ENCODE measurements at places on chromosomes 7 and 10.

DNA sequence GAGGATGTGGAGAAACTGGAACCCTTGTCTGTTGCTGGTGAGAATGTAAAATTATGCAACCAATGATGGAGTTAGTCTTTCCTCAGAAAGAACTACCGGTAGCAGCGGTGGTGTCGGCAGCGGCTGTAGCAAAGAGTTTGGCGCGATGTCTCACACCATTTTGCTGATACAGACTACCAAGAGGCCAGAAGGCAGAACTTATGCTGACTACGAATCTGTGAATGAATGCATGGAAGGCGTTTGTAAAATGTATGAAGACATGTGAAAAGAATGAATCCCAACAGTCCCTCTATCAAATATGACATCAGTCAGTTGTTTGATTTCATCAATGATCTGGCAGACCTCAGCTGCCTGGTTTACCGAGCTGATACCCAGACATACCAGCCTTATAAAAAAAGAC lies 10.6 kb downstream of the CLEC2L start:
- no peak for DNase-seq

- DNase-seq: no peak
Observed at GRCh38 chr10:86967481-86967941, 771 bp upstream of the ADIRF start.

DNA sequence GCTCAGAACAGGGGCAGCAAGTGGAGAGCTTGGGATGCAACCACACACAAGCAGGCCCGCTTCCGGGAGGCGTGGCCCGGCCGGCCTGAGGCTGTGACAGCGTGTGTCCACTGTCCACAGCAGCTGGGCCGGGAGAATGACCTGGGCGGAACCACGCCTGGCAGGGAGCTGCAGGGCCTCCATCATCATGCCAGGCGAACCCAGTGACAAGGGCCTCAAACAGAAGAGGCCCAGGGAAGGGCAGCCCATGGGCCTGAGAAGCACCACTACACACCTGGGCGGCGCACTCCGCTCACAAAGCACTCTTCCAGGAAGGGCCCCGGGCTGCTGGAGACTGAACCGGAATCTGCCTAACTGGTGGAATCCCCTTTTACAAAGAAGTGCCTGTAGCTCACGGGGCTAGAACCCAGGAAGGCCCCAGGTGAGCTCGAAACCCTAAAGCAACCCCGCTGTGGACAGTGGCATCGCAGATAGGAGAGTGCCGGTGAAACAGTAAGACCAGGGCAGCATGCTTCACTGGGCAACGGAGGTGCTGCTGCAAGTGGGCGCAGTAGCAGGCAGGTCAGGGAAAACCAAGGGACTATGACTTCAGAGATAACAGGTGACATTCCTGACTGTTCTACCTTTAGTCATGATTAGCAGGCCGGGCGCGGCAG lies 66.0 kb downstream of the MAD1L1 start:
- no peak for DNase-seq

GRCh38 chr7:78206769-78207168 lies 408.2 kb downstream of the PHTF2 start:
- no peak for DNase-seq

DNA sequence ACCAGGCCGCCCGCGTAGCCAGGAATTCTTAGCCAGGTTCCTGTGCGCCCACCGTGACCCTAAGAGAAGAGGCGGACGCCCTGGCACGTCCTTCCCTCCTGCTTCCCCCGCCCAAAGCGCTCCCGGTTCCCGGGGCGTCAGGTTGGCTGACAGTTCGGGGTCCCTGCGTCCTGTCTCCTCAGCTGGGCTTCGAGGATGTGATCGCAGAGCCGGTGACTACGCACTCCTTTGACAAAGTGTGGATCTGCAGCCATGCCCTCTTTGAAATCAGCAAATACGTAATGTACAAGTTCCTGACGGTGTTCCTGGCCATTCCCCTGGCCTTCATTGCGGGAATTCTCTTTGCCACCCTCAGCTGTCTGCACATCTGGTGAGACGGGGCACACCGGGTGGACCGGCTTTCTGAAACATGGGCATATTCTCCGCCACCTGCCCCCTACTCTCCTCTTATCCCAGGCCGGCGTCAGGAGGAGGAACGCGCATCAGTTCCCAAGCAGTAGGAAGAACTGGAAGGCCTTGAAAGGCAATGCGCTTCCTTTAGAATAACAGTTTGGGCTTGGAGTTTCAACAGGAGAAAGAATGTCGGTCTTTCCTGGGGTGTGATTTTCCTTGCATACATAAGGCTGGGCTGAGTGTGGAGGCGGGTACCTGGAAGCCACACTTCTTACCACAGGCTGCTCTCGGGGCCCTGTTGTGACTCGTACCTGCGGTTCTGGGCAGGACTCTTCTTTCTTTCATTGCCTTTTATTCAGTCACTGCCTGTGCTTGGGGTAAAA lies 728 bp downstream of the CAV2 start:
- DNase-seq: no peak

DNA sequence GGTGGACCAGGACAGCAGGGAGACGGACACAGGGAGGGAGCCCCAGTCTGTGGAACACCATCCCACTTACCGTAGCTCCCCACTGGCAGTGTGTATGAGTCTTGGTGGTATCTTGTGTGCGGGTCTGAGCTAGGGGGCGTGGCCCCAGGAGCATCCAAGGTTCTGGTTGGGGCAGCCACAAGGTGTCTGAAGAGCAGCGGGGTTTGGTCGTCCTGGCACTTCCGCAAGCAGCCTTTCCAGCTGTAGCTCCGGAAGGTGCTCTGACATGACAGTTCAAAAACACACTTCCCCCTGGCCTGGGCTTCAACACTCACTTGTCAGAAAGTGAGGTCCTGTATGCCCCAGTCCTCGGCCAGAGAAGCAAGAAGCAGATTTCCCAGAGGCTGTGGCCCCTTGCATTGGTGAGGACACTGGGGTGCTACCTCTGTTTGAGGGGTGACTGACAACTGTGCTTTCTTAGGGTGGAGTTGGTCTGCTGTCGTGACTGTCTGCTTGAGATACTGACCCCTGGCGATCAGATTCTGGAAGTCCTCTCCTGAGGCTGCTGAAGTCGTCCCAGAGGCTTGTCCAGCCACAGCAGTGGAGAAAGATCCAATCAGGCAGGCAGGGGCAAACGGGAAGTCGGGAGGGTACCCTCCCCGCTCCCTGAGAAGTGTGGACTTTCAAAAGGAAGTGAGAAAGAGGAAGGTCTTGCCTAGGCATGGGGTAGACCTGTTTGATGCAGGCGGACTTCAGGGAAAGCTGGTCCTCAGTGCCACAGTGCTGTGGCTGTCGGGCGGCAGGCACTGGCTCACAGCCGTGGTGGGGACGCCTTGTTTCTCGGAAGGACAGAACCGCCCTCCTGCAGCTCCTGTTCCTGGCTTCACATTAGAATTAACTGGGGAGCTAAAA lies 51.4 kb upstream of the PFKFB3 start:
- no peak for DNase-seq

DNA sequence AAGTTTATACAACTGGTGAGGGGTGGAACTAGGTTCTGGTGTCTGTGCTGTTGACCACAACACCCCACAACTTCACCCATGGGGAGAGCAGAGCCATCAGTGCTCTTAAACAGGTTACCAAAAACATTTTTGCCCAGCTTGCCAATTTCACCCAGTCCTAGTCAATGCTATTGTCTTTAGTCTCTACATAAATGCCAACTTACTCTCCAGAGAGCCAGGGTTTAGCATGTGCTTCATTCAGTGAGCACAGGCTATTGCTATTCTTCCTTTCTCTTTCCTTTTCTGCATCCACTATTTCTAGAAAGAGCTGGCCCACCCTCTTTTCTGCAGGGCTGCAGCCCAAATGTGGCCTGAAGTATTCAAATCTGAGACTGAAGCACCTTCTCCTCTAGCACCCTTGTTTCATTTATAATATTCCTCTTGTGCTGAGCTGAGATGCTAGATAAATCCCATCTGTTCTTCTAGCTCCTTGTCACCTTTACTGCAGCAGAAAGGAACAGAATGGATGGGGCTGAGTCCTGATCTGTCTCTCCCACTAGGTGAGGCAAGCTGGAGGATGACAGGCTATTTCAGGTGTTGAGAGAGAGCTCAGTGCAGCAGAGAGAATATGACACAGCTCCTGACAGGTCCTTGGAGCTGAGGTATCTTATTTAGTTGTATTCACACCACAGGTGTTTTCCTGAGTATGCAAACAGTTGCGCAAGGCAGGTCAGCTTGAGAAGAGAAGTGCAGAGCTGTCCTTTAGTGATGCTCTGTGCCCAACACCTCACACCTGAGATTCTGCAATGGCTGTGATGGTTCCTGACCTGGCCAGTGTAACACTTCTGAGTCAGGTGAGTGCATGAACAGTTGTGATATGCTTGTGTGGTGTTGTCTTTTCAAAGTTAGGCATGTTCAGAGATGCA lies 819.2 kb downstream of the CCSER2 start:
- no peak for DNase-seq
